Stimulated activated CD8-positive, alpha-beta memory T cell treated with anti-CD3 and anti-CD28 coated beads, Interleukin-7, amount 100 ng/mL, for 4 hours (primary cell): ENCODE measurements at places on chromosomes 3 and 15.

DNA sequence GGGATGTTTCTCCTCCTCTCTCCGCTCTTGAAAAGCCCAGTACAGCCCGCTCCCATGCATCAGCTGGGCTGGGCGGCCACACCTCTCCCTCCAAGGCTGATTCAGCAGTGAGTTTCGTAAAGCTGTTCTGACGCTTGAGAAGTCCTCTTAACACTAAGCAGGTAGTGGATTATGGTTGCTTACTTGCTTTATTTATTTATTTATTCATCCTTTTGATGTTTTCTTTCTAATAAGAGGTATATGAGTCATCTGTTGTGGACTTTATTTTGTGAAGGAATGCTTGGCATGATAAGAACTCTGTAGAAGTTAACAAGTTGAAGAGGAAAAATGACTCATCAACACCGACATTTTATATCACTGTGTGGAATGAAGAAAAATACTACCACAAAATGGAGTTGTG, 285.0 kb downstream of the SQOR start:
- DNase-seq = no peak

GRCh38 chr3:38222032-38222634, 43.5 kb upstream of the SLC22A13 start:
- no peak for DNase-seq

DNA sequence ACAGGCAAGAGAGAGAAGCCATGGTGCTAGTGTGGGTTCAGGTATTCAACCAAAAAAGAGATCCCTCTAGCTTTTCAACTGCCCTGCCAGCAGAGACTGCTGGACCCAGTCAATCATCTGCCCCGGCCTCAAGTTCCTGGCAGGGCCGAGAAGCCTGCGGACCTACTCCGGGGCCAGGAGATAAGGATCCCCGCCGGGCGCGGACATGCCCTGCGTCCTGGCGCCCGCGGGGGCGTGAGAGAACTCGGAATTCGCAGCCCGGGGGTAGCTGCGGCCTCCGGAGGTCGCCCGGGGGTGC, 821 bp upstream of the MAGI1 start:
- no peak for DNase-seq

DNA sequence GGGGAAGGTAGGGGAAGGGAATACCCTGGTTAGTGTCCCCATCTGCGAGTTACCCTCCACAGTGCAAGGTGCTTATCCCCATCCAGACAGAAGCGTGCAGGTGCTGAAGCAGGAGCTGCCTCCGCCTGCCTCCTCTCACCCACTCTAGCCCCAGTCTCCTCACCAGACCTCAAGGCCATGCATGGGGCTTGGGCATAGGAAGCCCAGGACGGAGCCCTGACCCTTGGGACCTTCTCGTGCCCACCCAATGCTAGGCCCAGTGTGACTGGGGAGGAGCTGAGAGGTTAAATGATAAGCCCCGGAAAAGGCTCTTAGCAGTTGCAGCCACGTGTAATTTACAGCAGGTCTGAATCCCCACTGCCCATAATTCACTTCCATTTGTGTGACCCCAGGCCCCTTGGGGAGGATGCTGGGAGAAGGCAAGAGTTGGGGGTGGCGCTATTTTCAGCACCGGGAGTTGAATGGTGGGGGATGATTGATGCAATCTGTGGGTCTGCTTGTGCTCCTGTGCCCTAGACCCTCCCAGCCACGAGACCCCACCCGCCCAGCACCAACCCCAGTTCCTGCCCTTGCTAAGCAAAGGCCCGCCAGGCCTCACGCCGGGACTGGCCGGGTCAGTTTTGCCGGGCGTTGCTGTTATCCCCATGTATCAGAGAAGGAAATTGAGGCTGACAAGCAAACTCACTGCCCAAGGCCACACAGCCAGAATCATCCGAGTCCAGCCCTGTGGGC, 14.5 kb upstream of the PLXND1 start:
- no peak for DNase-seq

GRCh38 chr3:30895329-30895728, 868 bp upstream of the GADL1 start:
- DNase-seq = no peak

GRCh38 chr3:71428841-71429596, 154.5 kb downstream of the FOXP1 start:
- DNase-seq = no peak

DNA sequence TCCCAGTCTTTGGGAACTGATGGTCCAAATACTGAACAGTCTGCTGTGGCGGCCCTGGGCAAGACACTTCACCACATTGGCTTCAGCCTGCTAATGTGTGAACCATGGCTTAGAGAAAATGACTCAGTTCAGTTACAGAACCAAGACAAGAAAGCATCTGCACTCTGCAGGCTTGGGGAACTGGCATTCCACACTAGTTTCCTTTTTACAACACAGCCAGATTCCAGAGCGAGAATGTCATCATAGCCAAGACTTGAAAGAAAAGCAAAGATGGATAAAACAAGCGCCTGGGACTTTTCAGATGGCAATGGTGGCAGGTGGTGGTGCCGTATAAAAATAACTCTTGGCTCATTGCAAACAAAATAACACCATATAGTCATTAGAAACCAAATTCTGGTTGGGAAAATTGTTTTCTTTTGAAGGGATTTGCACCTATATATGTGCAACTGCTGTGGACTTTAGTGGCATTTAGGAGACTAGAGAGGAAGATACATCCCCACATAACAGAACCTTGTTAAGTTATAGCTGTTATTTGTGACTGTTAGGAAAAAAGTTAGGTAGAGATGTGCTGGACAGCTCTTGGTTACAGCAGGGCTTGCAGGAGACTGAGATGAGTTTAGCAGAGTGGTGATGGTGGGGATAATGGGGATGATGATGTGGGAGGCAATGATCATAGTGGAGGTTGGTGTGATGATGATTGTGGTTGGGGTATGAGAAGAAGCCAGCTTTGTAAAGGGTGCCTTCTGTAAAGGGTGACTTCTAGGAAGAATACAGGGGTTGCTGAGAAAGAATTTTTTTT, 273.6 kb downstream of the THRB start:
- DNase-seq = no peak

DNA sequence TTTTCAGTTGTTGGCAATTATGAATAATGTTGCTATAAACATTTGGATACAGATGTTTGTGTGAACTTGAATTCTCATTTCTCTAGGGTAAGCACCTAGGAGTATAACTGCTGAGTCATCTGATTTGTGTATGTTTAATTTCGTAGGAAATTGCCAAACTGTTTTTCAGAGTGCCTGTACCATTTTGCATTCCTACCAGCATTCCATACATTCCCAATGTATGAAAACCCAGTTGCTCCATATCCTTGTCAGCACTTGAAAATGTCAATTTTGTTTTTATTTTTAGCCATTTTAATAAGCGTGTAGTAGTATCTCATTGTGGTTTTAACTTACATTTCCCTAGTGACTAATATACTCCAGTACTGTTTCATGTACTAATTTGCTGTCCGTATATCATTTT, 98.5 kb upstream of the TSC22D2 start:
- no peak for DNase-seq

DNA sequence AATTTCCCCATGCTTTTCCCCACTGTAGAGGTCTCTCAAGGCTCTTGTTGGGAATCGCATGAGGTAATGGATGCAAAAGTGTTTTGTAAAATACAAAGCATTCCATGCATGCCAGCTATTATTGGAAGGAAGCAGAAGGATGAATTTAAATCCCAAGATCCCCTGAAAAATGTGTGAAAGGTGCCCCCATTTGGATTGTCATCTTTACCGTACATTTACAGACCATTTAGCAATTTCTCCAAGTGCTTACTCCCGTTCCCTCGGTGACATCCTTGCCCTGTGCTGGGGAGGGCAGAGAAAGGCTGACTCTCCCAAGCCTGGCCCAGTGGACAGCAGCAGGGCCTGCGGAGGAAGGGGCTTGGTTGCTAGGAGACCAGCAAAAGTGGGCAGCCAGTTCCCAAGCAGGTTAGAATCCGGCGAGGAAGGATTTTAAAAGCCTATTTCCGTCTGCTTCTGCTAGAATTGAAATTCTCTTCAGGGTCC, 31.1 kb upstream of the NEO1 start:
- no peak for DNase-seq

DNA sequence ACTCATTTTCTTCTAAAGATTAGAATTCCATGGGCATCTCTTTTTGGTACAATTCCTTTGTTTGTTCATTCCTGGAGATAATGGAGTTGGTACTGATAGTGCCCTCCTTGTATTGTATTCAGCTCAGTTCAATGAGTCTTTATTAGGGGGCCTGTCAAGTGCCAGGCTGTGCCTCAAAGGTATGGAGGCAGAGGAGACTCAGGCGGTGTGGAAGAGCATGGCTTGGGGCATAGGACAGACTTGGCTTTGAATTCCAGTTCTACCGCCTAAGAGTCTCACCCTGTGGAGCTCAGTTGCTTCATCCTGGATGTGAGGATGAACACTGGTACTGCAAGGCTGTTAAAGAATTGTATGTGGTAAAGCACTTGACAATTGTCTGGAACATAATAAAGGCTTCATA, 196.6 kb upstream of the IL12A start:
- no peak for DNase-seq

- DNase-seq = no peak
Observed at GRCh38 chr15:80989081-80989517, 520 bp downstream of the MESD start.

DNA sequence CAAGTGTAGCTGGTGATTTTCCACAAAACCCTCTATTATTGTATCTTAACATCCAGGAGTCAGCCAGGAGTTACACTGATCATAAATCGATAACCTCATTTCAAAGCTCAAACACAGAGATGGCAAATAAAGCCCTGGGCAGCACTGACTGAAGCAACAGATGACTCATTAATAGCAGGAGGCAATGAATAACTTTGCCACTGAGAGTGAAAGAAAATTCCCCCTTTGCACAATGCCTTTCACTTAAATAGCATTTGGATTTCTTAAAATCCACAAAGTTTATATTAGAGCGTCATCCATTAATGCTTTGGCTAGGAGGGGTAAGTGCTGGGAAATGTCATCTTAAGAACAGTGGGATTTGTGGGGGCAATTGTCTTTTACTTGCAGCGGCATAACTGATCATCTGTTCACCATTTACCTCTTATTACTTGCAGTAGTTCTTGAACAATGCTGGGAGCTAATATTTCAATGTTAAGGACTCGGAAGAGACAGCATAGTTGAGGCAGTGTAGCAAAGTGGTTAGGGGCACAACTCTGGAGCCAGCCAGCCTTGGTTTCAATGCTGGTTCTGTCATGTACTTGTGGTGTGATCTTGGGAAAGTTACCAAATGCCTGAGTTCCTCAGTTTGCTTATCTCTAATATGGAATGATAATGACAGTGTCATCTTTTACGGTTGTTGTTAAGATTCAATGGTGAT, 630.4 kb upstream of the TBL1XR1 start:
- DNase-seq = no peak

GRCh38 chr3:67901681-67902080, 247.3 kb upstream of the SUCLG2 start:
- no peak for DNase-seq

GRCh38 chr15:42846647-42847046, 73.9 kb downstream of the TTBK2 start:
- DNase-seq = no peak

DNA sequence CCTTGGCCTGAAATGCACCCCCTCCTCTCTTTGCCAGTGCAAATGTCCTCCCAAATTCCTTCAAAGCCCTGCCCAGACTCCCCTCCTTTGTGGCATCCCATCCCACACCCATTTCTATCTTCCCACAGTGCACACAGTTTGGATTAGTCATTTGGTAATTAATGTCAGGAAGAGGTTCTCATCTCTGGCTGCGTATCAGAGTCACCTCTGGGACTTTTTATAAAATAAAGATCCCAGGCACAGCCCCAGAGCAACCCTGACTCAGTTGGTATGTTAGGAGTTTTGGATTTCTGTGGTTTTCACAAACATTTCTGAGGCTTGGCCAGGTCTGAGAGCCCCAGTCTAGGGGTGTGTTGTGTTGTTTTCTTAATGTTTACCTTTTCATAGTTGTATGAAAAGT, 41.6 kb downstream of the C3orf20 start:
- DNase-seq = no peak

- no peak for DNase-seq
Observed at GRCh38 chr15:91921843-91922198, 68.3 kb downstream of the SLCO3A1 start.

DNA sequence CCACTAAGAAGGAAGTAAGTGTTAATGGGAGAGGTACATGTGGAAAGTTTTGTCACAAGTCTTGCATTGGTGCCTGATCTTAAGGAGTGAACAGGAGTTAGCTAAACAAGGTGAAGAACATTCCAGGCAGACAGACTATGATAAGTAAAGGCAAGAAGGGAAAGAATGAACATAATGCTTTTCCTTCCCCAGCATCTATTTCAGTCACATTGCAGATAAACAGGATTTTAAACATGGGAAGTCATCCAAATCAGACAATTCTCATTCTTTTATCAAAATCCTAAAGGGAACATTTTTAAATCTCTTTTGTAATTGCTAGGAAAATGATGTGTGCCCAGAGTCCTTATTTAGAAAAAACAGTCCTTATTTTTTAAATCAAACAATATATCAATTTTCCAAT, 424.6 kb downstream of the FGF12 start:
- DNase-seq = no peak

DNA sequence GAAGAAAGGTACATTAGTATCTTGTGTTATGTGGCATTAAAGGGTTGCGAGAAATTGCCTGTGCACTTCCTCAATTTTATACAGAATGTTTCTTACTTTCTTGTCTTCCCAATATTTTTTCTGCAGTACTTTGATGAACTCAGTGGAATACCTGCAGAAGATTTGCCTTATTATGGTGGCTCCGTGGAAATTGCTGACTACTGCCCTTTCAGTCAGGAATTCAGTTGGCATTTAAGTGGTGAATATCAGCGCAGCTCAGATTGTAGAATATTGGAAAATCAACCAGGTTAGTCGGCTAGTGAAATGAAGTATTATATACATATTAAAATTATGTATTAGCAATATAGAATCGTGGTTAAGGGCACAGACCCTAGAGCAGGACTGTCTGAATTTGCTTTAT, 61.3 kb downstream of the LMLN start:
- no peak for DNase-seq

GRCh38 chr15:89576417-89576773, 1.1 kb downstream of the TICRR start:
- DNase-seq = no peak

DNA sequence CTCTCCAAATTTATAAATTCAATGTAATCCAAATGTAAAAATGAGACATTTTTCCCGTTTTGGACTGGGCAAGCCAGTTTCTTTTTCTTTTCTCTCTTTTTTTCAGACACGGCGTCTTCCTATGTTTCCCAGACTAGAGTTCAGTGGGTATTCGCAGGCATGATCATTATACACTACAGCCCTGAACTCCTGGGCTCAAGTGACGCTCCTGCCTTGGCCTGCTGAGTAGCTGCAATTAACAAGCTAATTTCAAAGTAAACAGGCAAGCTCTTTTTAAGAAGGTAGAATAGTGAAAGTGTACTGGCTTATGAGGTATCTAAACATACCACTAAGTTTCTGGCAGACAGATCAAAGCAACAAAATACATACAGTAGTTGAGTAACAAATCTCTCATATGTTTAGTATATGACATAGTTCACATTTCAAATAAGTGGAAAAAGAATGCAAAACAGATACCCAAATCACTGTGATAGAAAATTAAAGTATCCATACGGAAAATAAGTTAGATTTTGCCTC, 13.5 kb downstream of the HIGD1A start:
- no peak for DNase-seq

- DNase-seq = no peak
Observed at GRCh38 chr3:11583638-11584046, 60.1 kb downstream of the VGLL4 start.
